Heart left ventricle (tissue), 16 donors: ENCODE measurements at places on chromosomes 7 and 10.

GRCh38 chr10:11729790-11730315 lies 12.3 kb upstream of the ECHDC3 start:
- no peak for DNase-seq

GRCh38 chr10:11475831-11476434 lies 135.5 kb downstream of the USP6NL start:
- no peak for DNase-seq

DNA sequence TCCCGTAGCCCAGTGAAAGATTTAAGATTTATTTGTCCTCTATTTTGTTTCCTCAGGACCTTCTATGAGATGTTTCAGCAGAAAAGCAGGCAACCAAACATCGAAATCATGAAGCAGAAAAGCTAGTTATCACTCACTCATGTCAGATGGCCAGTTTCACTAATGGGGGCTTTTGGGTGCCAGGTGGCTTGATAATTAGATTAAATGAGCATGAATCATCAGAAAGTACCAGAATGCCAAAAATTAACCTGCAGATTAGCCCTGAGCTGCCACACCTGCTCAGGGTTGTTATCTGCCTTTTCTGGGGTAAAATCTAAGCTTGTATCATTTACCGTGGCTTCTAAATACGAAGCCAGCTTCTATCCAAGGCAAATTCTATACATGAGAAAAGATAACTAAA lies 1017.5 kb downstream of the XPNPEP1 start:
- no peak for DNase-seq

DNA sequence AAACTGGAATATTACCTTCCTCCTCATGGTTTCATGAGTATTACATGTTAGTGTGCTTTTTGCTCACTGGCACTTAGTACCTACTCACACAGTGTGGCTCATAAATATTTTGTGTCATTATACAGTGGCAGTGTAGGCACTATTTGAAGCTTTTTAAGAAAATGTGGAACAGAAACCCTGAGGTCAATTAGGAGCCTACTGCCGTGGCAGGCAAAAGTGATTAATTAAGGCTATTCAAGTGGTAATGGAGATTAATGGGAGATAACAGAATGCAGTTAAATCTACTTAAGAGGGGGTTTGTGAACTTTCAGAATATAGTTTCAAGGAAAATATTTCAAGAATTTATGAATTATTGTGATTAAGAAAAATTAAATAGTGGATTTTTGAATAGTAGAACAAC lies 277.6 kb downstream of the HGF start:
- no peak for DNase-seq

- no peak for DNase-seq
Observed at GRCh38 chr10:120474956-120475355, 17.9 kb downstream of the PLPP4 start.

DNA sequence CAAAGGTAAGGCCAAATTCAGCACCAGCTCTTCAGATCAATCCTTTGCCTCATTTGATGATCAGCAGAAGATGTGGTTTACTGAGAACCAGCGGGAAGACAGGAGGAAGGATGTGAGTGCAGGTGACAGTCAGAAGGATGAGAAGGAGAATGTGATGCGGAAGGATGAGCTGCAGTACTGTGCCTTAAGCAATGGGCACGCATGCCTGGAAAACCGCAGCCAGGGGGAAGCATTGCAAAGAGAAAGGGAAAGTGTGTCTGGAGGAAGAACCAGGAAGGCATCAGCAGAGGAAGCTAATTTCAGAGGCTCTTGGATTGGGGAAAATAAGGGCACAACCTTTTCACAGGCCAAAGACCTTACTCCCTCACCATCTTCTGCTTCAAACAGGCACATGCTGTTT lies 25.7 kb downstream of the C10orf71 start:
- peak; percentile 17 for DNase-seq

- DNase-seq = peak; percentile 65
Observed at GRCh38 chr7:117072620-117073118, 119.4 kb downstream of the ST7 start.

DNA sequence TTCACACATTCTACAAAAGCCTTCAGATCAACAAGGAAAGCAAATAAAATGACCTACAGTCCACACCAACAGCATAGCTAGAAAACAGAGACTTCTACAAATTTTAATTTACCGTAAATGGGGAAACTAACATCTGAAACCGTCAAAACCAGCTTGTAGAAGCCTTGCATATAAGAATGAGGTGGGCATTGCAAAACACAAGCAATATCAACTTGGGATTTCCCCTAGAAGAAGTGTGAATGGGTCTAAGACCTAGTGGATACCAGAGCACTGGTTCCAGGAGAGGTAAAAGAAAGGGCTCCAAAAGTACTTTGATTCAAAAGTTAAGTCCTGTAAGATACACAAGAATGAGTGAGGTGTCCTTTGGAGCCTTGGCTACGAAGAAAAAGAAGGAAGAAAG lies 18.7 kb downstream of the RTKN2 start:
- DNase-seq = no peak

DNA sequence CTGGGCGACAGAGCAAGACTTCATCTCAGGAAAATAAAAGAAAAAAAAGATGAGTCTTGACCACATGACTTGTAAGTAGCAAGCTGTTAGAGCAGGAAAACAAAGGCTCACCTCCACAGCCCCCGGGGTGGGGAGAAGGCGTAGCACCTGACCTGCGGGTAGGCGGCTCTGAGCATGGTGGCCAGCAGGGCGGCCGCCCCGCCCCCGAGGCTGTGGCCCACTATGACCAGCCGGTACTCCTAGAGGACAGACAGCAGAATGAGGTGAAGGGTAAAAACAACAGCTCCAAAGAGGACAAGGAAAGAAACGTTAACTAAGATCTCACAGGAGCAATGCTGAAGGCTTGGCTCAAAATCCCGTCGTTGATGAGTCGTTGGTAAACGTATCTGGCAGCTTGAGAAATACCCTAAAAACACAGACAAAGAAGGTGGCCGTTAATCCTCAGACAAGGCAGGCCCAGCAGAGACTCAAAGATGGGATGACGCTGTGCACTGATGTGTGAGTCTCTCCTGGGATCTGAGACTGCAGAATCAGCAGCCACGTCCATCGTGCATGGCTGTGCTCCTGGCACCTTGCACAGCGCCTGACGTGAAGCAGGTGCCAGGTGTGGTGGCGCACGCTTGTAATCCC lies 31.1 kb downstream of the DAGLB start:
- DNase-seq = no peak

DNA sequence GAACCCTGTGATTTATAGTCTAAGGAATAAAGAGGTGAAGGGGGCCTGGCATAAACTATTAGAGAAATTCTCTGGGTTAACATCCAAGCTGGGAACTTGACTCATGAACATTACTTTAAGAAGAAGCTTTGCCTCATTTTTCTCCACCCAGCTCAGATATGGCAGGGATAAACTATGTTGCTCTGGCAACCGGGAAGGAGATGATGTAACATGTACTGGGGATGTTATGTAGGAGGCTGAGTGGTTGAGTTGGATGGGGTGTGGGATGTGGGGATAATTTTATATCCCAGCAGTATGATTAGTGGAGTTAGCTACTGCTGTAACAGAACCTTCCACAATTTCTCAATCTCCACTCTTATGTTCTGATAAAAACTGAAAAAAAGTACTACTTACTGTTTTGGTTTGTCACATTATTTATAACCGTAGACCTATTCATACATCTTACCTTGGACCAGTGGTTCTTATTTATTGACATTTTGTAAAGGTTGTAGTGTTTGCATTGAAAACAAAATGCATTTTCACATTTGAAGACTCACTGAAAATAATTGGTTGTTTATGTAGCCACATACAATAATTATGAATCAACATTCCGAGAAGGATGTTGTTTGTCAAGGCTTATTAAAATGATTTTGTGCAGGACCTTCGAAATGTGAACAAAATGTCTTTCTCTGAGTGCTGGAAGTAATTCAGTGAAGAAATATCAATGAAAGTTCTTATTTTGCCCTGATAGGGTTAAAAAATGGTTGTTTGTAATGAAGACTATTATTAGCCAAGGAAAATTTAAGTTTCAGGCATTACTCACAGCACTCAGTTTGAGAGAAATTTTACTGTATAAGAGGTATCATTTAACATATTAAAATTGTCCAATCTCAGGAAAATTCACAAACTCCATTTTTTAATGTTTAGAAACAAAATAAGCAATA lies 1.3 kb downstream of the OR2F2 start:
- no peak for DNase-seq

DNA sequence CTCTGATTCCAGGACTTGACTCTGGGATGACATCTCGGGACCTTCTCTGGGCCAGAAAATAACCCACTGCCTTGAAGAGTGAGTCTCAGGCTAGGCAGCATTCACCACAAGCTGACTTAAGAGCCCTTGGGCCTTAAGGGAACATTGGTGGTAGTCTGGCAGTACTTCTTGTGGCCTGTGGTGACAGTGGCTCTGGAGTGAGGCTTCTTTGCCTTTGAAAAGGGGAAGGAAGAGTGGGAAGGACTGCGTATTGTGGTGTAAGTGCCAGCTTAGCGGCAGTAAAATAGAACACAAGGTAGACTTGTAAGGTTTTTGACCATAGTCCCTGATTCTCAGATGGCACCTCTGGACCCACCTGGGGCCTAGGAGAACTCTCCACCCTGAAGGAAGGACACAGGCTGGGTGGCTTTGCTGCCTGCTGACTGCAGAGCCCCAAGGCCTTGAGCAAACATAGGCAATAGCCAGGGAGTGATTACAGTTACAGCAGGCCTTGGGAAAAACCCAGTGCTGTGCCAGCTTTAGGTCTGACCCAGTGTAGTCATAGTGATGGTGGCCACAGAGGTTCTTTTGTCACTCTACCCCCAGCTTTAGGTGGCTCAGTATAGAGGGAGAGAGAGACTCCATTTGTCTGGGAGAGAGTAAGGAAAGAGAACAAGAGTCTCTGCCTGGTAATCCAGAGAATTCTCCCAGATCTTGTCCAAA lies 483.9 kb downstream of the SH2D4B start:
- no peak for DNase-seq

DNA sequence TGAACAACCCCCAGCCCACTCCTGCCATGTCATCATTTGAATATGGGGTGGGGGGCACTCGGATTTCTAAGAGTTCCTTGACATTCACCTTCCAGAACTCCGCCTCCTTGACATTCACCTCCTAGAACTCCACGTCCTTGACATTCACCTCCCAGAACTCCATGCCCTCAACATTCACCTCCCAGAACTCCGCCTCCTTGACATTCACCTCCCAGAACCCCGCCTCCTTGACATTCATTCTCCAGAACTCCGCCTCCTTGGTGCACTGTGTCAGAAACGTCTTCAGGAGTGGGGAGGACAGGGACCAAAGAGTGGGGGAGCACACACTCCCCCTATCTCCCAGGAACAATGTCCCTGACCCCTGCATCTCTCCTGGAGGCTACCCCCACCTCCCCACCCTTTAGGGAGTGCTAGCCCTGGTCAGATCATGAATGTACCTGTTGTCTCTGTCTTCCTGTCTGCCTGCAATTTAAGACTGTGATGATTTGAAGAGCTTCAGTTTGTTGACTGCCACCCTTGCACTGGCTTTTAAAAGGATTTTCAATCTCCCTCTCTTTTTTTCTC lies 110.1 kb downstream of the NPTX2 start:
- DNase-seq = no peak

DNA sequence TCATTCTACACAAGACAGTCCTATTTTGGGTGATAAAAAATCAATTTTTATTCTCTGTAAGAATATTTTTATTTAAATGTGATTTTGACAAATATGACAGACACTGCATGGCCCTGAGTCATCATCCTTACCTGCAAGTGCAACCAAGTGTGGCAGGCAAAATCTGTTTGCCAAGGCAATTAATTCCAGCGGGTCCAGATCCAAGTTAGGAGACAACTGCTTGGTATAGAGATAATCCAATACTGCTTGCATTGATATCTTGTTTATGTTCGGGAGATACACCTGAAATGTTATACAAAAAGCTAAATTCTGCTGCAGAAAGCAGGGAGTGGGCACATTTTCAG lies 66.2 kb downstream of the RHOBTB1 start:
- no peak for DNase-seq

- no peak for DNase-seq
Observed at GRCh38 chr7:100396421-100396982, 23.2 kb downstream of the PILRA start.

DNA sequence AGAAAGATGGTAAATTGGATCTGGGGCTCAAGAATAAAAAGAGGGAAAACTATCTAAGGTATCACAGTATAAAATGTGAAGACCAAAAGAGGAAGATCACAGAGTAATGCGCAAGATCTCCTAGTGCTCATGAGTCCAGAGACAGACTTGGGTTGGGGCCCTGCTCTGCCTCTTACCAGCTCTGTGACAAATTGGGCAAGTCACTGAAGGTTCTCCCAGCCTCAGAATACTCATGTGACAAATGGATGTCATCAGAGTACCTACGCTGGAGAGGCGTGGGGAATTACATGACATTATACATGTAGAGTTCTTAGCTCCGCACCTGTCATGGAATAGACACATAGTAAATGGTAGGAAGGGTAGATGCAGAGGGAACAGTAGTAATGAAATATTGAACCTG lies 124.4 kb downstream of the DOCK4 start:
- DNase-seq = no peak

GRCh38 chr10:30813872-30814481 lies 184.4 kb upstream of the LYZL2 start:
- no peak for DNase-seq

DNA sequence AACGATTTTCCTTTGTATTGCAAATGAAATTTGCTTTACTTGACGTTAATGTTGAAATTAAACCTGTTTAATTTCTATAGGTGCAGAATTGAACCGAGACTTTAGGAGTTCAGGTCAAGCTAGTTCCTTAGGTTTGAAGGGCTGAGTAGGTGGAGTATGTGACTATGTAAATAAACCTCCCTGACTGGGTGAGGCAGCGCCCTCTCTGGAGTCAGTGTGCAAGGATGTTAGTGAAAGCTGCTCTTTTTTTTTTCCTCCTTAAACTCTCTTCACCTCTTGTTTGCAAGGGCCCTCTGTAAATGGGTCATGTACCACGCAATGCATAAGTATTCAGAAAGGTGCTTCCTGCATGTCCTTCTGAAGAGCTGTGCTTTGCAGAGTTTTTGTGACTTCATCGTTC lies 33.8 kb downstream of the GALNT17 start:
- DNase-seq = no peak

GRCh38 chr7:135714534-135715009 lies 13.4 kb downstream of the SLC13A4 start:
- DNase-seq = no peak

DNA sequence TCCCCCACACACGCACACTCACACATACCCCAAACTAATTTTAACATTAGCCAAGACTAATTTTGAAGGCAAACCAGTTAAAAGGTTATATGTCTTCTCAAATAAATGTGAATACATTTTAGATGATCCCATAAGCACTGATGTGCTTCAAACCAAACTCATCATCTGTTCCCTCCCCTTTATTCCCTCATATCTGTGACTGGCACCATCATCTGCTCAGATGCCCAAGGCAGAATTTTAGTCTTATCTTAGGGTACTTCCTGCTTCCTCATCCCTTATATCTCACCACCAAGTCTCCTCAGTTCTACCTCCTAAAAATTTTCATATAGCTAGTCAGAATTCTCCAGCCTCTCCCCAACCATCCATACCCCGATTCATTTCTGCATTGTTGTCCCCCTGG lies 80.4 kb downstream of the UPF2 start:
- no peak for DNase-seq
